ENCODE measurements at places on chromosomes 2 and 18.

GRCh38 chr2:234951664-234952269 is at the start of gene SH3BP4:
TSS of gene SH3BP4 (plus strand) at chr2:234952017. CDS start at chr2:235035003, 82,986 bp downstream.
- DNase-seq: no peak

- no peak for DNase-seq
These were observed at the start of gene CIB4 for GRCh38 chr2:26640781-26641564. TSS of gene CIB4 (minus strand) at chr2:26641366. CDS start at chr2:26641314, 52 bp downstream.

GRCh38 chr2:191935247-191935646 is 88.4 kb upstream of the CAVIN2 start:
- no peak for DNase-seq

DNA sequence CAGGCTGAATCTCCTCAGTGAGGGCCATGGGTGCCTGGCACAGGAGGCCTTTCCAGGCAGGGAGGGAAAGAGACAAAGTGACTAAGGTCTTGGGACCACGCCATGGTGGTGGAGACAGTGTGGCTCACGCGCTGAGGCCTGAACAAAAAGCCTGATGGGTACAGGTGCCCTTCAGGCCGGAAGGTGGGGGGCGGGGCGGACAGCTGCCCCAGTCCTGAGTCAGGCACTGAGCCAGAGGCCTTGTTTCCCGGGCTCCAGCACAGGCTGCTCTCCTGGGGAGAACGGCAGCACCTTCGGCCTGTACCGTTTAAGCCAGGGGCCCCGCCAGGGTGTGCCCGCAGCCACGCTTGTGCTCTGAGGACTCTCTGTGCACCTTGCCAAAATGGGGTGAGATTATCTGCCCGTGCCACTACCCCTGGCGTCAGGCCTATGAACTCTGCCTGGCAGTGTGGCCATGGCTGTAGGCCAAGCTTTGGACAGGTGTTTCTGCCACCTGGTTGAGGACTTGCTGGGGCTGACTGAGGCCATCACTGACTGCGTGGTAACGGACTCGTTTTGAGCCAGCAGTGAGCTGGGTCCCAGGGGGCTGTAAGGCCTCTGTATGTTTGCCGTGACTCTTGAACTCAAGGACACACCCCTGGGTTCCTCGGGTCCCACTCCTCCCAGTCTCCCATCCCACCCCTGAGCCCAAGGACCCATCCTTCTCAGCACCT is 31.7 kb upstream of the DNMT3A start:
- no peak for DNase-seq

GRCh38 chr2:200351815-200352214 is 45.3 kb downstream of the SPATS2L start:
- no peak for DNase-seq

GRCh38 chr2:226234187-226234586 is 565.4 kb downstream of the IRS1 start:
- DNase-seq: no peak

Data from AG09309 (cell line).